ENCODE measurements at places on chromosomes 12 and 14. TPM values are rescaled to one million over a fixed set of nuclear protein-coding genes. Genes with fewer than 3 reads are reported as not detected.

GRCh38 chr14:106665814-106666213, 1139.4 kb downstream of the TMEM121 start:
- peaks cover 7% of the 10 kb centered on the region for H3K4me1 ChIP-seq
- no peaks in the 10 kb centered on the region for H3K36me3 ChIP-seq
- no peak overlapping the region for H3K27ac ChIP-seq
- H3K27me3 ChIP-seq: no peaks in the 10 kb centered on the region
- no peak for DNase-seq

DNA sequence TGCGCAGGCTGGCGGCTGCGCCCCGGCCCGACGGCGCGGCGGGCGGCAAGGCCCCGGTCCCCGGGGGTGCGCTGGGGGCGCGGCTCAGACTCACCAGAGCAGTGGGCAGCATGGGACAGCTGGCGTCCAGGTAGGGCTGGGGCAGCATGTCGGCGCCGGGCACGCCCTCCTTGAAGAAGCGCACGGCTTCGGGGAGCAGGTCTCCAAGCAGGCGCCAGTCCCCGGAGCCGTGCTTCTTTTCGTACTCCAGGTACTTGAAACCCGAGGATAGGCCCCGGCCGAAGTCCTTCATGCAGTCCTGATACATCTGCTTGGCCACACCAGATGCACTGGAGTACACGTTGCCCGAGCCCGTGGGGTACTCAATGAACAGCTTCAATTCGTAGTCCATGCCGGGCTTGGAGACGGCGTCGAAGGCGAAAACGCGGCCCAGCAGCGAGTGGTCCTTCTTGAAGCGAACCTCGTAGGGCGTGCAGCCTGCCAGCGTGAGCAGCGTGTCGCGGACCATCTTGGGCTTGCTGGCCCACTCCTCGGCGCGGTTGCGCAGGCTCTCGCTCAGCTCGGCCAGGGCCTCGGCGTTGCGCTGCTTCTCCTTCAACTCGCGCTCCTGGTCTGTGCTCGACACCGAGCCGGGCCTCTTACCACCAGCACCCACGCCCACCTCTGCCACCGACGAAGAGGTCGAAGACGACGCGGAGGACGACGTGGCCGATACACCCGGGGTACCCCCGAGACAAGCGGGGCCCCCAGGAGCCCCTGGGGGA, 2.2 kb downstream of the IRF2BPL start:
- H3K27ac ChIP-seq: peak overlapping the region; percentile 93
- DNase-seq: no peak
- H3K4me1 ChIP-seq: peaks cover 77% of the 10 kb centered on the region
- peak overlapping the region; percentile 80 for H3K4me3 ChIP-seq

DNA sequence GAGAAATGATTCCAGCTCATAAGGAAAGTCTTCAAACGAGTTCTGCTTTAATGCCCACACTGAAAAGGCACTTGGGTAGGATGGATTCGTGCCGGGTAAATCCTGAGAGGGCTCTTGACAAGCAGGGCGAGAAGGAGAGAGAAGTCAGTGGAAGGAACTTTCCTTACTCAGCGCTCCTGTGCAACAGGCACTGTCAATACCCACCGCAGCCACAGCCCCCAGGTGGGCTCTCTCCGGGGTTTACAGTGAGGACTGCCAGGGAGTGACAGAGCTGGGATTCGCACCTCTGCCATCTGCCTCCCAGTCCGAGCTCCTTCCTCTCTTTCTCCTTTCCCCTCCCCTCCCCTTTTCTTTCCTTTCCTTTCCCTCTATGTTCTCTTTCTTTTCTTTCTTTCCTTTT, 118.7 kb downstream of the BEGAIN start:
- no peak overlapping the region for H3K27ac ChIP-seq
- DNase-seq: no peak
- no peaks in the 10 kb centered on the region for H3K36me3 ChIP-seq

GRCh38 chr12:6688543-6688998, 604 bp downstream of the ZNF384 start:
- H3K4me1 ChIP-seq: peaks cover 61% of the 10 kb centered on the region

DNA sequence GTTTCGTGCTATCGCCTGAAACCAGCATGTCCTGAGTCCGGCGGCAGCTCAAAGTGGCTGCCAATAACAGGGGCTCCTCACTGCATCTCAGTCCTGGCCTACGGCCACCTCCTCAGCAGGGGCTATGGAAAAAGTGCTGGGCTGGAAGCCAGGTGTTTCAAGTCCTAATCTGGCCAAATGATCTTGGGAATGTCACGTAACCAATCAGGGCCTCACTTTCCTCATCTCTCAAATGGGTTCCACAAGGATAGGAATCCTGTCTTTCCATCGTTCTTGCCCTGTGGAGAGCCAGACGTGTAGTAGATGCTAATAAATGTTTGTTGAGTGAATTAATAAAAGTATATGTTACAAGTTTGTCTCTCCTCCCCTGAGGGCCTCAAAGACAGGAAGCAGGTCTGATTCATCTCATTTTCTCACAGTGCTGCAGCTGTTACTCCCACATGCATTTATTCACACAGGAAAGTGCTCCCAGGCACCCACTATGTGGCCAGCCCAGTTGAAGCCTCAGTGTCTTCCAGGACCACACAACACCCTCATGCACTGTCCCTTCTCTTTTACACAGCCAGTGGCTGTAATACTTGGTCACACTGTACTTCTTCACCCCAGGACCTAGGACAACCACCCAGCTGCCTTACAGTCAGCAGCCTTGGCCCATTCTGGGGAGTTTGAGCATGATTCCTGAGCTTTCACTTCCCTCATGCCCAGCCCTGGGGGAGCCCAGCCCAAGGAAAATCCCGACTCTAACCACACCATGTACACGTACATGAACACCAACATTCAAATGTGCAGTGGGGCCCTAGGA, 5.0 kb downstream of the CMKLR1 start:
- no peaks in the 10 kb centered on the region for H3K36me3 ChIP-seq
- H3K27me3 ChIP-seq: peaks cover 4% of the 10 kb centered on the region

DNA sequence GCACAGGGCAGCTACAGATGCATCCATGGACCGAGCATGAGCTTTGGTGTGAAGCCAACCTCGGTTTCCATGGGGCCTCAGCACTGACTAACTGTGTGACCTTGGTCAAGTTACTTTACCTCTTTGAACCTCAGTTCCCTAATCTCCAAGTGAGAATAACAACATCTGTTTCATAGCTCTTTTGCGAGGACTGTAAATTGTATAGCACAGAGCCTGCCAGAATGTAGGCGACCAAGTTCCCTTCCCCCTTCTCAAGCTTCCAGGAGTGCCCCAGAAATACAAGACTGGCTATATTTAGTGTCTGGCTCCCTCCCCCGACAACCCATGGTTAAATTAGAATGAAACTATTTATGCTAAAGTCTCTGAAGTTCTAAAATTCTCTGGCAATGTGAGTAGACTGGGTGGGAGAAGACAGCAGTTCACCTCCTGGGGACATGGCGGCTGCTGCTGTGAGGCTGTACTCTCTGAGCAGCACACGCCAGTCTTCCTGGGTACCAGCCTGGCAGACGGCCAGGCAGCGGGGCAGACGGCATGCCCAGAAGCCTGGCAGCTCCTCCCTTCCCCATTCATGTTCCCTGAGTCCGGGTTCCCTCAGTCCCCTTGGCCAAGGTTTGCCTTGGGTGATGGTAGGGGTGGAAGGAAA, 22.0 kb upstream of the TMED10 start:
- H3K4me1 ChIP-seq: no peaks in the 10 kb centered on the region
- no peak overlapping the region for H3K4me3 ChIP-seq
- H3K36me3 ChIP-seq: no peaks in the 10 kb centered on the region
- no peak overlapping the region for H3K27ac ChIP-seq

GRCh38 chr12:66244446-66244845, 55.4 kb downstream of the IRAK3 start:
- H3K4me3 ChIP-seq: no peak overlapping the region
- H3K4me1 ChIP-seq: no peaks in the 10 kb centered on the region
- DNase-seq: no peak
- no peak overlapping the region for H3K27ac ChIP-seq

Gene TAOK3
- total RNA-seq: 76.0 TPM

Gene PROX2
- not detected for total RNA-seq

Gene ADCY4
- total RNA-seq: 8.1 TPM

Measured in CD4-positive, alpha-beta memory T cell (primary cell).